ENCODE measurements at places on chromosomes 1 and 21.
A peak's percentile ranks its signal among the peaks of the same experiment; 100 is the strongest.

DNA sequence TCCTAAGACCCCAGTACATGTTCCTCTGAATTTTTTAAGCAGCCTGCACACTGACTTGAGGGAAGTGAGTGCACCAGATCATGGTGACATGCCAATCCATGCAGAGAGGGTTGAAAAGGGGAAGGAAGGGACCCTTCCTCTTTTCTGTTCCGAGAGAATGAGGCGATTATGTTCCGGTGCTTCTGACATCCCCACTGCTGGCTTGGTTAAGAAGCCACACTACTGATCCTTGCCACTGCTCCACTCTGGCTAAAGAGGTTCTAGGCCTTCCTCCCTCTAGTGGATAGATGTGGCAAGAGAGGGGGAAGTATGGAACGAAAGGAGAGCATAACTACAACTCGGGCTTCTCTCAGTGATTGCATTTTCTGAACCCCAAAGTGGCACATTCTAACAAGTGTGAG lies 1.8 kb upstream of the CYB5R1 start:
- no peak for DNase-seq

DNA sequence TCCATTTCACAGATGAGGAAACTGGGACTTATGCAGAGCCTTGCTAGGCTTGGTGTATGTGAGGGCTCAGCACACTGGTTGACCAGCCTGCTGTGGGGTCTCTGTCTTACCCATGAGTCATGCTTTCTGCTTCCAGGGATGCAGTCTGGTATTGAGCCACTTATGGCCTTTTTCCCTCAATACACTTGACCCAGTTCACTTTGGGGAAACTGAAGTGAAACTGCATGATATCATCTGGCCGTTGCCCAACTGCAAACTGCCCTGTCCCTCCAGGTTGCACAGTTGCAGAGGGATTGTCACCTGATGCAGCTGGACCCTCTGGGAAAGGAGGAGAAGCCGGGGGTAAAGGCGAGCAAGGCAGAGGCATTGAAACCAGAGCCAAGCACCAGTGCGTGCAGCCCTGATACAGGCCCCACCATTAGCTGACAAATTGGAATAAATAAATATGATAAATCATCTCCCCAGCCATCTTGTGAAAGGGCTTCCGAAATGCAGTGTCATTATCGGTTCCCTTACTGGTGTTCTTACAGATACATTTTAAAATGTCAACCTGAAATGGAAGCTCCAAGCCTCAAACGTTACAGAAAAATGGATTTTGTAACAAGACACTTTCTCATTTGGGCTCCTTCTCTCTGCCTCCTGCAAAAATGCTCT lies 39.3 kb upstream of the DUSP10 start:
- DNase-seq, result peak; percentile 31

DNA sequence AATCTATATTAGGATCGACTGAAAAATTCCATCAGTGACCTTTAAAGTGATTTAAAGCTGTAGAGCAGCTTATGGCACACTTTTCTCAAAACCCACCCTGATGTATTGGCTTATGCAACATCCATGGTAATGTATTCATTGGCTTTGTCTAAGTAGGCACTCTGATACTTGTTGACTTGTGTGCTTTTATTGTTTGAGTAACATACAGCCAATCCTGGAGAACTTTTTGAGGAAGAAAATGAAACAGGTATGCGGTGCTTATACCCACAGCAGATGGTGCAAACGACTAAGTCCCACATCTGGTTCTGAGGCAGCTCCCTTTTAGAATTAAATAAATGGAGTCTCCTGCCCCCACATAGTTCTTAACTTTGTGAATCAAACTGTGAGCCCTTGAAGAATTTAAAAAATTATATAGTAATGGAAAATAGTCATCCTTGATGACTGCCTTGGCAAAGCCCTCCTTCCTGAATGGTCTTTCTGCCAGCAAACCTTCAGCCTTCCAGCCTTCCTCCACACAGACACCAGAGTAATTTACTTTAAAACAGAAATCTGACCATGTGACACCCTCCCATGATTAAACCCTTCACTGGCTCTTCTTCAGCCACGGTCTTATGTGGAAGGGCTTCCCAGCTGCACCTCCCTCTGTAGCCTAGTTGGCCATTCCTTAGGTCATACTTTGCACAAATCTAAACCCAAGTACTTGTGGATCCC lies 116.0 kb downstream of the BCAR3 start:
- DNase-seq, result no peak

DNA sequence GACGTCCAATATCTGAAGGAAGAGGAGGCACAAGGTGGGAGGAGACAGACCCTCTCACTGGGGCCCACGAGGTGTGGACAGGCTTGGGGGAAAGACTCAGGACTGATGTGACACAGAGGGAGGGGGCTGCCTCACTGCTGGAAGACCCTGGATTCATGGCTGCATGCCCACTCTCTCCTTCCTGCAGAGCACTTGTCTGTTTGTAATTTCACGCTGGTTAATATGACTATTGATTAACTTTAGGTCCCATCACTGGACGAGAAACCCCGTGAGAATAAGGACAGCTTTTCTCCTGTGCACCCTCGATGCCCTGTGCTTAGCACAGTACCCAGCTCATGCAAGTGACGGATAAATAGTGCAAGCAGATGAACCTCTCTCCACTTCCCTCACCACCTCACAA lies 35.1 kb downstream of the CACNA1S start:
- DNase-seq, result no peak

DNA sequence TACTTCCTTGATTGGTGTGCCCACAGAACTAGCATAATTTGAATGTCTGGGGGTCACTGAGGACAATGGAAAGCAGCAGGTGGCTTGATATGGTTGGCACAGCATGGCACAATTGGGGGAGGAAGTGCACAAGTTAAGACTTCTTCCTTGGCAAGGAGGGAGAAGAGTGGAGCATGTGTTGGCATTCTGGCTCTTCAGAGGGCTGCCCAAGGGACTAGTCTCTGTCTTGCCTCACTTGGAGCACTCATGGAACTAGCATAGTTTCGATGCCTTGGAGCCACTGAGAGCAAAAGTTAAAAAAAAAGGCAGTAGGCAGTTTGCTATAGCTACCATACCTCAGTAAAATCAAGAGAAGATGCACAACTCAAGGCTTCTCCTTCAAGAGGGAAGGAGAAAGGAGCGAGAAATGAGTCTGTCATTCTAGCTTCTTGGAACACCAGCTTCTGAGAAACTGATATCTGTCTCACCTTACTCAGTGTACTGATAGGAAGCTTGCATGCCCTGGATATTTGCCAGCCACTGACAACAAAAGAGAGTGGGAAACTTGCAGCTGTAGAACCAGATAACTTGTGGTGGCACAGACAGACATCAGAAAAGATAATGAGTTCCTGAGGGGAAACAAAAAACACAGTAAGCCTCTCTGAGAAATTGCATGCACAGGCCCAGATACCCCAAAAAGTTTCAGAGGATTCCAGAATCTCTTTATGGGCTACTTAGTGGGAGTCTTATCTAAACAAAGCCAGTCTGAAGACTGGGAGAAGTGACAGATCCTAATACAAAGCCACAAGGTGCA lies 207.5 kb upstream of the SAMSN1 start:
- no peak for DNase-seq

GRCh38 chr1:226912587-226913176 lies 27.4 kb upstream of the COQ8A start:
- DNase-seq, result peak; percentile 74

DNA sequence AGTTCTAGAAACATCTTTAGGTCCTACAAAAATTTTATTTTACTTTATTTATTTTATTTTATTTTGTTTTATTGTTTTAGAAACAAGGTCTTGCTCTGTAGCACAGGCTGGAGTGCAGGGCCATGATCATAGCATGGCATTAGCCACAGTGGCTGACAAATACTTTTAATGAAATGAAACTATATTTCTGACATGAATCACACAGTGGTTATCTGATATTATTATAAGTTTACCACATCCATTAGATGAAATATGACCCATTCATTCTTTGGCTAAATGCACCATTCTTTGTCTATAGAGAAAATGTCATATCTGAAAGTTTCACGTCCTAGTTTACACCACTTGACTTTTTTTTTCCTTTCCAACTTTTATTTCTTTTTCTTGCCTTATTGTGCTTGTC lies 613.4 kb upstream of the ADAMTS5 start:
- DNase-seq, result no peak

DNA sequence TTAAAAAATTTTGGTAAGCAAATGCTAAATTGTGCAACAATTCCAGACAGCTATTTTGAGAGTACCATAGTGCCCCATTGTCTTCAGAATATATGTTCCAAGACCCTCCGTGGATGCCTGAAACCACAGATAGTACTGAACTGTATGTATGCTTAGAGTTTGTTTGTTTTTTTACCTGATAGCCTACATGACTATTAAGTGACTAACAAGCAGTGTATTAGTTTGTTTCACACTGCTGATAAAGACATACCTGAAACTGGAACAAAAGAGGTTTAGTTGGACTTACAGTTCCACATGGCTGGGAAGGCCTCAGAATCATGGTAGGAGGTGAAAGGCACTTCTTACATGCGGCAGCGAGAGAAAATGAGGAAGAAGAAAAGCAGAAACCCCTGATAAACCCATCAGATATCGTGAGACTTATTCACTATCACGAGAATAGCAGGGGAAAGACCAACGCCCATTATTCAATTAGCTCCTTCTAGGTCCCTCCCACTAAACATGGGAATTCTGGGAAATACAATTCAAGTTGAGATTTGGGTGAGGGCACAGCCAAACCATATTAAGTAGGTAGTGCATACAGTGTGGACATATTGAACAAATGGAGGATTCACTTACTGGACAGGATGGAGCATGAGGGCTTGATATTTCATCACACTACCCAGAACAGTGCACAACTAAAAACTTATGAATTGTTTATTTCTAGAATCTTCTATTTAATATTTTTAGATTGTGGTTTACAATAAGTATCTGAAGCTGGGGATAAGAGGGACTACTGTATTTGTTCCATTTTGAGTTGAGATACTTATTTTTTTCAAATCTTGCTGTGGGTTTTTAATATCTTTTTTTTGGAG lies 78.5 kb downstream of the LHX9 start:
- DNase-seq, result no peak

DNA sequence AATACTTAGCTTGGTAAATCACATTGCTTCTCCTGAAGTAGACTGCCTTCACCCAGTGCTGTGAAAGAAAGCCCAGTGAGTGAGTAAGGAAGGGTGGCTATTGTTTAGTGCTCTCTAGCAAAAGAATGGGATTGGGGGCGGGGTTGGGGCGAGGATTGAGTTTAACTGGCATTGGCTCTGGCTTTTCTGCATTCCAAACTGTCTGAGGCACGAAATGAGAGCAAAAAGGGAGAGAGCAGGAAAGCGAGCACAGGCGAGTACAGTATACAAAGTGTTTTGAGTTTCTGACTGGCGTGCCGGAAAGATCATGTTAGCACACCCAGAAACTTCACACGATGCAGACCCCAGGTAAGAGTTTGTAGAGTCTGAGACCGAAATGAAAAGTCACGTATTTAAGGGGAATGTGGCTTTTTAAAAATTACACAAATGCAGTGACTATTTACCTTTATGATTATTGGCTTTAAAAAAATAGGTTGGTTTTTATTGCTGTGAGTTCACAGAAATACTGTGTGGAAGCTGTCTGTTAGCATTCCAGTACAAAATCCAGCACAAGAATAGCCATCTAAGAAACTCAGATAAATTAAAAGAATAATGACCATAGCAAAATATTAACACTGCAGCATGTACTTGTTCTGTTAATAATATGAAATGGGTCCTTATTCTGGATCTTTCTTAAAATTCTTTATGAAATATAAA lies 155.4 kb downstream of the CLEC20A start:
- no peak for DNase-seq

DNA sequence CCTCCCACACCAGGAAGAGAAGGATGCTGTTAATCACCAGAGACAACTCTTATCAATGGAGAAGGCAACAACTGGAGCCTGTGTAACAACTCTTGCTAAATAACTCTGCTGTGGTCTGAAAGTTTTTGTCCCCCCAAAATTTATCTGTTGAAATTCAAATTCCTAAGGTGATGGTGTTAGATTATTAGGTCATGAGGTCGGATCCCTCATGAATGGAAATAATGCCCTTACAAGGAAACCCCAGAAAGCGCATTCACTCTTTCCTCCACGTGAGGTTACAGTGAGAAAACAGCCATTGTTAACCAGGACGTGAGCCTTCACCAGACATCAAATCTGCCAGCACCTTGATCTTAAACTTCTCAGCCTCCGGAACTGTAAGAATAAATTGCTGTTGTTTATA lies 141.9 kb upstream of the CXADR start:
- DNase-seq, result no peak

DNA sequence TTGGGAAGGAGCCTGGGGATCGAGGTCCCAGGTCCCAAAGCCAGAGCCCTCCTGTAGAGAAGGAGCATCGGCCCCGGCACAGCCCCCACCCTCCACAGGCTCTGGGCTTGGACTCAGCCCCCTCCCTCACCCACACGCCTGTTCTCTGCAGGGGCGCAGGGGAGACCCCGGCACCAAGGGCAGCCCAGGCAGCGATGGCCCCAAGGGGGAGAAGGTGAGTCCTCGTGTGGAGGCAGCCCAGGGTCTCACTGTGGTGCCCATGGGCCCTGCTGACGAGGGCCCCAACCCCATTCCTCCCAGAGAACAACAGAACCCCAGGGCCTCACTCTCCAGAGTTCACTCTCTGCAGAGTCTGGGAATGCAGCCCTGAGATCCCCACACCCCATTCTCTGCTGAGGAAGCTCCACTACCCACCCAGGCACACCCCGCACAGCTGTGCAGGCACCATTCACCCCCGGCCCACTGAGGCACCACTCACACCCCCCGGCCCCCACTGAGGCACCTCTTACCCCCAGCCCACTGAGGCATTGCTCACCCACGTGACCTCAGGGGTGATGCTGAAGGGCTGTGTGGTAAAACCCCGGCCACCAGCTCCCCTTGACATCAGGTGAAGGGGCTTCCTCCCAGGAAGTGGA lies 21.8 kb downstream of the COL6A2 start:
- peak; percentile 19 for DNase-seq

DNA sequence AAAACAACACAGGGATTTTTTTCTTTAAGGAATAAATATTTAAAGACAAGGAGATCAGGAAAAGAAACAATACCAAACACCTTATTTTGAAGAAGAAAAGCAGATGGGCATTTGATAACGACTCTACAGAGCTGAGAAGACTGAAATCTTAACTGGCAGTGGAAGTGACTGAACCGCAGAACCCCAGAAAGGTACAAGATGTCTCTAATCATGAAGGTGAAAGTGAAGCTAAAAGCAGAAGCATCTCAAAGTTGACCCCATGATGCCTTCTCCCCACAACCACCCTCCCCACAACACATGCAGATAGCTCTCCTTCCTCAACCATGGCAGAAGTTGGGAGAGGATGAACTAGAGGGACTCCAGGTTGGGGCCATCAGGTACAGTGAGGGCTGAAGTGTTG lies 129.6 kb downstream of the ZNF648 start:
- DNase-seq, result no peak

- no peak for DNase-seq
Measured at GRCh38 chr21:34892209-34892608, 156.9 kb downstream of the RUNX1 start.

- DNase-seq, result no peak
Measured at GRCh38 chr1:157147906-157148700, 9.9 kb upstream of the ETV3 start.

DNA sequence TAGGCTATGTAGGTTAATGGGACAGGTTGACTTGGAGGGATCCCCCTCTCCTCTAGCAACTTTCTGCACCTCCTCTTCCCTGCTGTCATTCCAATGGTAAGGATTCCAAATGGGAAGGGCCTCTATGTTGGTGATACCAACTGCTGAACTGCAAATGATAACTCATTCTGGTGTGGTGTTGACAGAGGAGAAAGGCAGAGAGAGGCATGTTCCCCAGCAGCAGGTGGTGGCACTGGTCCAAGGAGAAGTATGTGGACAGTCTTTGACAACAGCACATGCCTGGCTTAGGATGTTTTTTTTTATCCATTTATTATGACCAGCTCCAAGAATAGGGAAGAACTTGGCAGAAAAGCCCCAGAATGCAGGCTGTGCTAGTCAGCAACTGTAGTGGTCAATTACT lies 19.6 kb upstream of the SPAG17 start:
- no peak for DNase-seq

GRCh38 chr1:4848431-4848830 lies 194.0 kb downstream of the AJAP1 start:
- no peak for DNase-seq

Data from right lobe of liver (tissue), 6 donors.